Stimulated activated CD8-positive, alpha-beta memory T cell treated with anti-CD3 and anti-CD28 coated beads, Interleukin-2, amount 100 ng/mL, for 48 hours (primary cell): ENCODE measurements at places on chromosomes 6 and 20.

- DNase-seq, result no peak
These were observed 27.2 kb downstream of the ARHGAP40 start for GRCh38 chr20:38628580-38629470.

DNA sequence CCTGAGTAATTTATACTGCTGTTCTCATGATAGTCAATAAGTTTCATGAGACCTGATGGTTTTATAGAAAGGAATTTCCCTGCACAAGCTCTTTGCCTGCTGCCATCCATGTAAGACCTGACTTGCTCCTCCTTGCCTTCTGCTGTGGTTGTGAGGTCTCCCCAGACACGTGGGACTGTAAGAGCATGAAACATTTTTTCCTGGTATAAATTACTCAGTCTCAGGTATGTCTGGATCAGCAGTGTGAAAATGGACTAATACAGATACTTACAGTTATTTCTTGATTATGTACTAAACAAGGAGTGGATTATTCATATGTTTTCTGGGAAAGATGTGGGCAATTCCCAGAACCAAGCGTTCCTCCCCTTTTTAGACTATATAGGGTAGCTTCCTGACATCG lies 1.9 kb upstream of the TRIM38 start:
- no peak for DNase-seq

DNA sequence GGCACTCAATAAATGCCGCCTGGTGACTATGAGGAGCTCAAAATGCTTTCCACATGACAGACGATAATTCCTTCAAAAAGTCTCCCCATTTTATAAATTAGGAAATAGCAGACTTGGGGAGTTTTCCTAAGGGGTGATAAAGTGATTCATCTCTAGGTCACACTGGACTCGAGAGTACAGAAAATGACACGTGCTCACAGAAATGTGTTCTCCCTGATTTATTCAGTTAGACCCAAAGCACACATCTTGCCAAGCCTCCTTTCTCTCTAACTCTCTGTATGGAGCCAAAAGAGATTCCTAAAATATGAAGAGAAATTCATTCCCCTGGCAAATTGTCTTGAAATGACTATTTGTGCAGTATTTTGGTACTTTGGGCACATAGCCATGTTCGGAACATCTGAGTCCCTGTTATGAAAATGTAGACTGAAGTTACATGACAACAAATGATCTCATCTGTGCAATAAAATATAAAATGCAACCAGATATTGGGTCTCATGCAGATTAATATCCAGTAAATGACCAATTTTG lies 381.1 kb downstream of the TFAP2B start:
- no peak for DNase-seq

GRCh38 chr6:18395177-18395855 lies 8.2 kb downstream of the RNF144B start:
- no peak for DNase-seq

DNA sequence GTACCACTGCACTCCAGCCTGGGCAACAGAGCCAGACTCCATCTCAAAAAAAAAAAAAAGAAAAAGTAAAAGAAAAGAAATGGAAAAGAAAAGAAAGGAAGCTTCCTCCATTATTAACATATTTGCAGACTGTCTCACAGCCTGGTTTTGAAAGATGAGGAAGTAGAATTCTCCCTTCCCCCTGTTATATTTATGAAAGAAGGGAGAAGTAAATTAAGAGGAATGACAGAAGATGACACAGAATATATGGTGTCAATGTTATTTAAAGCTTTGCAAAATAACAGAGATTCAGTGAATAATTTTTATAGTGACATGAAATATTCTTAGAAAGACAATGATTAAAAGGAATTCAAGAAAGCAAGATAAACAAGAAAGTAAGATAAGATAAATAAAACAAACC lies 83.7 kb upstream of the PRSS16 start:
- no peak for DNase-seq

GRCh38 chr6:111854683-111855082 lies 18.6 kb downstream of the FYN start:
- DNase-seq, result no peak

GRCh38 chr6:170116636-170117035 lies 174.2 kb downstream of the DLL1 start:
- DNase-seq, result no peak

DNA sequence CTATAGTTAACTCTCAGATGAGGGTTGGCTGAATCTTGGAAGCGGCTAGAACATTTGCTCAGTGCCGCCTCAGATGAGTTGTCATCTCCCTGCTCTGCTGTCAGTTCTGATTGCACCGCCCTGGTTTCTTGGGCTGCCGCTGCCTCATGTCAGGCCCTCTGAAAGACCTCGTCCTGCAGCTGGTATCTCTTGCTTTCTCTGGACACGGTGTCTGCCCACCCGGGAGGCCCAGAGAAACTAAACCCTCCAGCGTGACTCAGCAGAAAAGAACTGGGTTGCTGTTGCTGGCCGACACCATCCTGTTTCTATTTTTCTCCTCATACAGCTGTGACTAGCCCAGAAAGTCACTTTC lies 355.4 kb downstream of the CD83 start:
- no peak for DNase-seq

GRCh38 chr6:10633216-10633615 lies 61.2 kb downstream of the C6orf52 start:
- DNase-seq, result no peak

DNA sequence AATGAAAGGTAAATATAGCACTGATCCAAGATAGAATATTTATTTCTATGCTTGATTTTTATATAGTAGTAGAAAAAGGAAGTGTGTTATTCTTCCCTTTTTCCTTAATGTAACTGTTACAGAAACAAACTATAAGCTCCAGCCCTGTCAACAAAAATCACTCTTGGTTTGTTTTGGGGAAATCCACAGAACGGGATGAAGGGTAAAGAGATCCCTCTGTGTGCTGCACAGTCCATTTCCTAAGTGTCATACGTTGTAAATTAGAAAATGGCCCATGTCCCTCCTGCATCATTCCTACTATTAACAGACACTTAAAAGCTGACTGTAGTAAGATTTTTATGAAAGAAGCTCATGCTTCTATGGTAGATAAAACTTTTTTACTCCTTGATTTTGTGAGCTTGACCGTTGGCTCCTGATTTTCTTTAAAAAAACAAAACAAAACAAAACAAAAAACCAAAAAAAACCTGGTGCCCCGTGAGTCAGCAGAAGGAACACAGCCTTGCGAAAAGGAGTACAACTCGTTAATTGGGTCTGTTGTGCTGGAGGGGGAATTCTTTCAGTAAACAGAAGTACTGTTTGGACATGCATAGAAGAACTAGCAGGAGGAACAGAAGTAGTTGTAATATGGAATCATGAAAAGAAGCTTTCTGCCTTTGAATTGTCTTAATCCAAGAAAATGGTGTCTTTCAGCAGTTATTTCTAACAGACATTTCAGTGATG lies 67.5 kb downstream of the RTN4IP1 start:
- DNase-seq, result no peak
